Astrocyte (in vitro differentiated cells and primary cell): ENCODE measurements at places on chromosomes 11 and 22. TPM values are rescaled to one million over a fixed set of nuclear protein-coding genes. Genes with fewer than 3 reads are reported as not detected.

DNA sequence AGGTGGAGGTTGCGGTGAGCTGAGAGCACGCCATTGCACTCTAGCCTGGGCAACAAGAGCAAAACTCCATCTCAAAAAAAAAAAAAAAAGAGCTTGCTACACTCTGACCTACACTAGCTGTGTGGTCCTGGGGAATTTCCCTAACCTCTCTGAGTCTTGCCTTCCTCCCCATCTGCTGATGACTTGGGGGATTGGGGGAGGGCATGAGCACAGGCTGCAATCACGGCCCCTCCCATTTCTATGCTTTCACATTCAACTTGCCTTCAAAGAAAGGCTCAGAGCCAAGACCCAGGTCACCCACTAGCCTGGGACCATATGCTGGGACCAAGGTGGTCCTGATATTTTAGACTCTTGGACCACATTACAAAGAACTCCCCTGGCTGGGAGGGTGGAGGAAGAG lies 39.8 kb upstream of the TEF start:
- H3K4me3 ChIP-seq, result no peak overlapping the region
- peaks cover 6% of the 10 kb centered on the region for H3K36me3 ChIP-seq
- no peaks in the 10 kb centered on the region for H3K4me1 ChIP-seq
- no peaks in the 10 kb centered on the region for H3K27me3 ChIP-seq
- DNase-seq, result no peak
- H3K27ac ChIP-seq, result no peak overlapping the region

C2CD2L gene
- total RNA-seq, result 10.9 and 11.1 TPM in 2 replicates

P2RY6 gene
- 0.14 and 0.75 TPM in 2 replicates for total RNA-seq

GRCh38 chr11:96021901-96022650 lies 98.2 kb upstream of the MTMR2 start:
- no peaks in the 10 kb centered on the region for H3K36me3 ChIP-seq
- no peak for DNase-seq
- no peak overlapping the region for H3K27ac ChIP-seq
- no peak overlapping the region for H3K4me3 ChIP-seq

GRCh38 chr11:65593518-65594414 lies 1.8 kb downstream of the KCNK7 start:
- H3K4me1 ChIP-seq, result peaks cover 4% of the 10 kb centered on the region
- no peaks in the 10 kb centered on the region for H3K27me3 ChIP-seq
- peaks cover 2% of the 10 kb centered on the region for H3K36me3 ChIP-seq
- DNase-seq, result no peak
- no peak overlapping the region for H3K27ac ChIP-seq
- H3K4me3 ChIP-seq, result no peak overlapping the region

DNA sequence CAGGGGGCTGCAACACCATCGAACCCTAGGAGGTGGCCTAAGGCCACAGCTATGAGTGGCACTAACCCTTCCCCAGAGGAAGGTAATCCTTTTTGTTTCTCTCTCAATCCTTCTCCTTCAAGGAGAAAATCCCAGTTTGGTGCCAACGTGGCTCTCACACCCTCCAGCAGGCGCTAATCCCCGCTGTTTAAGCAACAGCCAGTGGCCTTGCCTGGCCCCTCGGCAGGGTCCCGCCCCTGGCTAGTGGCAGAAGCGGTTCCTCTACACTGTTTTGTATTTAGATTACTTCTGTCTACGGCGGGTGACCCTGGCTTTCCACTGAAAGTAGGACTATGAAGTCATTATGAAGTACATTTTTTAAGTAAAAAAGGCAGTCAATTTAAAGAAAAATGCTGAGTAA lies 15.5 kb downstream of the GNAZ start:
- H3K36me3 ChIP-seq, result no peaks in the 10 kb centered on the region
- H3K4me1 ChIP-seq, result no peaks in the 10 kb centered on the region
- no peak overlapping the region for H3K4me3 ChIP-seq
- no peak overlapping the region for H3K27ac ChIP-seq
- no peaks in the 10 kb centered on the region for H3K27me3 ChIP-seq

FXYD2 gene
- total RNA-seq, result not detected in 2 replicates

GRCh38 chr11:125005491-125005890 lies 51.5 kb downstream of the CCDC15 start:
- peaks cover 3% of the 10 kb centered on the region for H3K36me3 ChIP-seq
- no peaks in the 10 kb centered on the region for H3K27me3 ChIP-seq
- no peak overlapping the region for H3K4me3 ChIP-seq
- DNase-seq, result no peak

DNA sequence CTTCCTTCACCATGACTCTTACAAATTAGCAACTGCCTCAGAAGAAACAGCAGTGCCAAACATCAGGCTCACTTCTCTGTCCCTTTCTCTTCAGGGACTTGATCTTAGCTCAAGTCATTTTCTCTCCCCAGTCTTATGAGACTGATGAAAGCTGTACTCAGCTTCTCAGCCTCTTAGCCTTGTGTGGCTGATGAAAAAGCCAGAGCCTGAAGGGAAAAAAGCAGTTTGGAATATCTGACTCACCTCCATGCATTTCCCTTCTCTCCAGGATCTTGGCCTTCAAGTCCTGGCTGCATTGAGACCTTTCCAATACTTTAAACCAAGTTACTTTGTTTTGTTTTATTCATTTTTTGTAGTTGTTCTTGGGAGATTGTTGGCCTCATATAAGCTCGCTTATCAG lies 195.9 kb downstream of the SPON1 start:
- no peaks in the 10 kb centered on the region for H3K36me3 ChIP-seq
- no peaks in the 10 kb centered on the region for H3K4me1 ChIP-seq
- no peak for DNase-seq

TCN2 gene
- total RNA-seq, result 2.7 and 3.8 TPM in 2 replicates

GRCh38 chr11:110860461-110860860 lies 148.2 kb upstream of the ARHGAP20 start:
- no peak for DNase-seq
- H3K36me3 ChIP-seq, result no peaks in the 10 kb centered on the region
- H3K27ac ChIP-seq, result no peak overlapping the region
- H3K4me1 ChIP-seq, result no peaks in the 10 kb centered on the region

CASP1 gene
- total RNA-seq, result 1.6 and 1.9 TPM in 2 replicates

MMP8 gene
- total RNA-seq, result not detected in 2 replicates

DNA sequence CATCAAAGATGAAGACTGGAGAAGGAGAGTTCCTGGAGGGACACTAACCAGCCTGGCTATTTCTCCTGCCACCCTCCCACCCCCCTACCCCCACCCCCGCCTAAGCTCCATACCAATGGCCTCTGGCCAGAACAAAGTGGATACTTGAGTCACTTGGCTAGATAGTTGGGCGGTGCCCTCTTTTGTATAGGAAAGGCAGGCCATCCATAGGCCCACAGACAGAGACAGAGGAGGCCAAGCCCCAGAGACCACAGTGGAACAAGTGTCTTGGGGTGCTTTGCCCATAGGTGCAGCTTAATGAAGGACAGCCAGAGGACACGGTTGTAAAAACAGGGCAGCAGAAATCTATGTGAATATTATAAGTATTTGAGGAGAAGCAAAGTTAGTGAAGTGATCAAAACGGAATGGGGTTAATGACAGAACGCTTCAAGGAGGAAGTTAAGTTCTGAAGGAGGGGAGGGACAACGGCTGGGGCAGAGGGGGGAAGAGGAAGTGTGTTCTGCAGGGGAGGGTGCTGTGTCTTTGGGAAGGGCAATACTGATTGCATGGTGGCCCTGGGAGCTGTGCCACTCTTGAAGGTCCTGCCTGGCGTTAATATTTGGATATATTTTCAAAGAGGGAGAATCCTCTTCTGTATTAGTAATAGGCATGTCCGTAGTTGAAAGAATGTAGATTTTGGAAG lies 32.7 kb downstream of the FLI1 start:
- no peak overlapping the region for H3K4me3 ChIP-seq
- H3K27ac ChIP-seq, result no peak overlapping the region
- H3K4me1 ChIP-seq, result peaks cover under 1% of the 10 kb centered on the region
- H3K27me3 ChIP-seq, result no peaks in the 10 kb centered on the region
- no peaks in the 10 kb centered on the region for H3K36me3 ChIP-seq

POTEH gene
- total RNA-seq, result not detected in 2 replicates

DNA sequence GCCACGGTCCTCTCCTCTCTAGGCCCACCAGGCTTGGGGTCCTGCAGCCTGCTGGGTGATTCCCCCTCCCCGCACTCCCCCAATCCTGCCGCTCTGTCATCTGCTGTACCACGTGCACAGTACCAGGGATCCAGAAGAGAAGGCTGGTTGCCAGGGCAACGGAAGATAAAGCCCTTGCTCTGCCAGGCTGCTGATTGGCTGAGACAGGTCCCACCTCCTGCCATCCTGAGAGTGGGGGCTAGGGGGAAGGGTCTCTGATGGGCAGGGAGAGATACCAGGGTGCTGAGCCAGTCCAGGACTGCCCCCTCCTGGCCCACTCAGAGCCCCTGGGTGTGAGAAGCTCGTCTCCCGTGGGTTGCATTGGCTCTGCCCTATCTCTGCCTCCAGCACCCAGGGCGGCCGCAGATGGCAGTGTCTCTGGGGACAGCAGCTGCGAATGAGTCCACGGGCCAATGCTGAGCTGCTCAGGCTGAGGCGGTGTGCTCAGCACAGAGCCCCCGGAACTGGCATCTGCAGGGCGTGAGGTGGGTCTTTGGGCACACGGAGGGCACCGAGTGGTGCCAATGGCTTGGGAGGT lies at the start of gene SMIM45:
Gene SMIM45 (plus strand): TSS at position 253 of the 577 bp plus-strand sequence.
- H3K27me3 ChIP-seq, result no peaks in the 10 kb centered on the region
- no peaks in the 10 kb centered on the region for H3K4me1 ChIP-seq

DNA sequence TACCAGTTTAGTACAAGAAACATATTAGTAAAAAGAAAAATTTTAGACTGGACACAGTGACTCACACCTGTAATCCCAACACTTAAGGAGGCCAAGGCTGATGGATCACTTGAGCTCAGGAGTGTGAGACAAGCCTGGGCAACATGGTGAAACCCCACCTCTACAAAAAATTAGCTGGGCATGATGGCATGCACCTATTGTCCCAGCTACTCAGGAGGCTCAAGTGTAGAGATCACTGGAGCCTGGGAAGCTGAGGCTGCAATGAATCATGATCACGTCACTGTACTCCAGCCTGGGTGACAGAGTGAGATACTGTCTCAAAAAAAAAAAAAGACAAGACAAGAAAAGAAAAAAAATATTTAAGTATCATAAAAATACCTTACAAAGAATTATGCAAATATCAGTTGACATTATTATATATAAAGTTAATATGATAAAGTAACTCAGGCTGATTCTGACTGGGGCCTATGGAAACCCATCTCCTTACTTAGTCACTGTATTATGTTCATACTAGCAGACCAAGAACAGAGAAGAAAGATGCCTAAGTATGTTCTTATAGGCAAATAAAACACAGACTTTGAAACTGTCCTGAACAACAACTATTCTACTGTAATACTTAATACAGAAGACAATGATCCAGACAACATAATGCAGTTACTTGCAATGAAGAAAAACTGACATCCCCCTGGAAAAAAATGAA lies 27.3 kb downstream of the FAM168A start:
- peak; percentile 75 for DNase-seq
- H3K4me1 ChIP-seq, result peaks cover 21% of the 10 kb centered on the region
- no peaks in the 10 kb centered on the region for H3K27me3 ChIP-seq
- no peaks in the 10 kb centered on the region for H3K36me3 ChIP-seq
- no peak overlapping the region for H3K4me3 ChIP-seq
- H3K27ac ChIP-seq, result peak overlapping the region; percentile 80

DNA sequence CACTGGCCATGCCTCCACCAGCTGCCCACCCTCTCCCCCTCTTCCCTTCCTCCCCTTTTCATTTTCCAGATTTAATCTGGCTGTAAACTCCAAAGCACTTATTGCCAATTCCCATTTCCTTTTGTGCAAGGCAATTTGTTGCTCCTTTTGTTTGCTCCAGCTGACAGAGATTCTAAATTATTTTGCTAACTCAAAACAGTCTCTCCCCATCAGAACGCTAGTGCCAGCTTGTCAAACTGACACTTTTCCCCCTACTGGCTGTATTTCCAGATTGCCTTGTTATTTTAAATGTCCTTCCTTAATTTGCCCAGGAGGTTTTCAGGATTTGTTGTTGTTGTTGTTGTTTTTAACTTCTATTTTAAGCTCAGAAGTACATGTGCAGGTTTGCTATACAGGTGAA lies 57.0 kb upstream of the PAK1 start:
- H3K4me1 ChIP-seq, result no peaks in the 10 kb centered on the region
- no peaks in the 10 kb centered on the region for H3K27me3 ChIP-seq
- no peaks in the 10 kb centered on the region for H3K36me3 ChIP-seq
- no peak overlapping the region for H3K4me3 ChIP-seq
